Stimulated activated CD8-positive, alpha-beta memory T cell treated with anti-CD3 and anti-CD28 coated beads, Interleukin-7, amount 100 ng/mL, for 48 hours (primary cell): ENCODE measurements at places on chromosomes 4 and X.

GRCh38 chr4:38411092-38411491, 252.9 kb upstream of the KLF3 start:
- DNase-seq: no peak

- no peak for DNase-seq
Measured at GRCh38 chrX:138020941-138021340, 455.0 kb downstream of the ZIC3 start.

DNA sequence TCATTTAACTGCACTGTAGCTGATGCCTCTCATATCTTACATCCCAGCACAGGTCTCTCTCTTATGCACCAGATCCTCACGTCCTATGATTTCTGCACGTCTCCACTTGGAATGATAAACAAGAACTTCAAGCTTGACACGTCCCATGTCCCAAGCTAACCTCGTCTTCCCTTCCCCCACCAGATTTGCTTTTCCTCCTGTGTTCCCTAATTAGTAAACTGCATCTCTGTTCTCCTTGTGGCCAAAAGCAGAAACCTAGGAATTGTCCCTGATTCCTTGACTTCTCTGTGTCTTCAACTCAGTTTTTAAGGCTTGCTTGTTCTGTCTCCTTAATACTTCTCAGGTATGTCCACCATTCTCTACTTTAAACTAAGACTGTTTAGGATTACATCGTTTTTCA, 171.9 kb downstream of the BMPR1B start:
- no peak for DNase-seq

DNA sequence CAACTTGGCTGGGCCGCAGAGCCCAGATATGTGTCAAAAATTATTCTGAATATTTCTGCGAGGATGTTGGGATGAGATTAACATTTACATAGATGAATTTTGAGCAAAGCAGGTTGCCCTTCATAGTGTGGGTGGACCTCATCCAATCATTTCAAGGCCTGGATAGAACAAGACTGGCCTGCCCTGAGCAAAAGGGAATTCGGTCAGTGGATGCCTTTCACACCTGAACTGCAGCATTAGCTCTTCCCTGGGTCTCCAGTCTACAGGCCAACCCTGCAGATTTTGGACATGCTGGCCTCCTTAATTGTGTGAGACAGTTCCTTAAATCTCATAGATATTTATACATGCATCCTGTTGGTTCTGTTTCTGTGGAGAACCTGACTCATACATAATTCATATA, 32.4 kb upstream of the SLC10A4 start:
- DNase-seq: no peak

DNA sequence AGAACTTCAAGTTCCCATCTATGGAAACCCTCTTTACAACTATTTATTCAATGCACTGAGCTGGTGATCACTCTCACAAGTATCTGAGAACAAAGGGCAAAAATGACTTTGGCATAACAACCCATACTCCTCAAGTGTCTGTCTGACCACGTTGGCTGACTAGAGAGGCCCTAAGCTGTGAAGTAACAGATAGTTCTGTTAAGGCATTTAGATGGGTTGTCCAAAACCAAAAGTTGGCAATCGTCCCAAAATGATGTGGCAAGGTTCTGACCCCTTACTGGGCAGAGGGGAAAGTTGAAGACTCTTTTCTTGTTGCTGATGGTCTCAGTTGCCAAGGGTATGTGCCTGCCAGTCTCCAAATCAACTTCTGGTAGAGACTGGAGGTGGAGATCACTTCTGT, 524.8 kb downstream of the PPARGC1A start:
- no peak for DNase-seq

DNA sequence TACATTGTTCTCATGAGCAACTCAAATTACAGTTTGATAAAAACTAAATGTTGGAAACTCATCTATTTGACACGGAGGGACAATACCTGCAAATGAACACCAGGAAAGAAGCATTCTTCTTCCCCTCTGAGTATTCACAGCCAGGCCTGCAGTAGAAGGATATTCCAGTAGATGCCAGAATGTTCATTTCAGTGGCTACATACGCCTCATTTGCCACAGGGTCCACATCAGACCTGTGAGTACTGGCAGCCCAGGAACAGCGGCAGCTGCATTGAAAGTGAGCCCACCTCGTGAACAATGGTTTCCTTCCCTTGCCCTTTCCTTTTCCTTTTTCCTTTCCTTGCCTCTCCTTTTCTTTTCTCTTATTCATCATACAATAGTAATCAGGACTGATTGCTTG, 81.1 kb upstream of the NEIL3 start:
- no peak for DNase-seq

GRCh38 chr4:119598521-119598920, 30.1 kb downstream of the PDE5A start:
- DNase-seq: no peak

GRCh38 chr4:42397635-42398170, 415 bp downstream of the SHISA3 start:
- no peak for DNase-seq

GRCh38 chr4:10667701-10668326, 16.8 kb downstream of the CLNK start:
- no peak for DNase-seq

DNA sequence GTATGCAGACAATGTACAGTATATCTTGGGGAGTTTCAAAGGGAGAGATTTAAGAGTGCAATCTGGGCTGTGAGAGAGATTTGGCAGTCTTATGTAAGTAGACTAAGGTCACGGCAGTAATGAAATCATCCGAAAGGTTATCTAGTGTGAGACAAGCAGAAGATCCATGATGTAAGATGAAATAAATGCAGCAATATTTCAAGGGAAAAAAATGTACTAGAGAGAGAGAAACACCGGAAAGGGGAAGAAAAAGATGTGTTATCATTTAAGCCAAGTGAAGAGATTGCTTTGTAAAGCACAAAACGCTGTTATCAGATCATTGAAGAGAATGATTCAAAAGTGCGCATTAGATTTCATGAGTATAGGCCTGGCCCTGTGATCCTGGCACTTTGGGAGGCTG, 88.4 kb upstream of the GUCY1A1 start:
- DNase-seq: no peak

DNA sequence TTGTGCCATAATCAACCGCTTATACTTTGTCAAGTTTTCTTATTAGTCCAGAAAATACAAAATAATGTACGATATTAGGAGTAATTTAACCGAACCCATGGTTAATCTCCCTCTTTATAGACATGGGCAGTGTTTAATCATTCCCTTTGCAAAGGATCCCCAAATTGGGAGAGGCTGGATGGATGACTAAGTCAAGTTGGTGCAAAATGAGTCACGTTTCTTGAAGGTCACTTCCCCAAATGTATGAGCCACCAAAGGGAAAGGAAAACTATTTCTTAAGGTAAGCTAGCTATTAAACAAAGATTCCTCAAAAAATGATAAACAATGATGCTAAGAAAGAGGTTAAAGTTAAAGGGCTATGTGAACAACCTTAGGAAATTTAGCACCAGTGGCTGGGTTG, 17.5 kb downstream of the MAML3 start:
- no peak for DNase-seq

GRCh38 chr4:72767618-72768302, 198.7 kb upstream of the ADAMTS3 start:
- no peak for DNase-seq

DNA sequence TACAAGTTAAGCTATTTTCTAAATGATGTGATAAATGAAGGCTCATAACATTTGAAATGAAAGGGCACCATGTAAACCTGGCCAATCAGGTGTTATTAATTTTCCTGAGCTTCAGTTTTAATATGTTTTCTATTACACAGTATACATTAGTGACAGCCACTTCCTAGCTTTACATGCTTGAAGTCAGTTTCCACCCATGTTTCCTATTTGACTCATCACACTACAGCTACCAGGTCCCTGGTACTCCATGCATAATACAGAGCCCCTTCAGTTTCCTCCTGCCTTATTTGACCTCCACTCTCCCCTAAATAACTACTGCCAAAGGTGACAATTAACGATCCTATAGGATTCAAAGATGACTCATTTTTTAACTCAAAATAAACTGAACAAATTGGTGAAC, 18.3 kb downstream of the ZNF518B start:
- no peak for DNase-seq

DNA sequence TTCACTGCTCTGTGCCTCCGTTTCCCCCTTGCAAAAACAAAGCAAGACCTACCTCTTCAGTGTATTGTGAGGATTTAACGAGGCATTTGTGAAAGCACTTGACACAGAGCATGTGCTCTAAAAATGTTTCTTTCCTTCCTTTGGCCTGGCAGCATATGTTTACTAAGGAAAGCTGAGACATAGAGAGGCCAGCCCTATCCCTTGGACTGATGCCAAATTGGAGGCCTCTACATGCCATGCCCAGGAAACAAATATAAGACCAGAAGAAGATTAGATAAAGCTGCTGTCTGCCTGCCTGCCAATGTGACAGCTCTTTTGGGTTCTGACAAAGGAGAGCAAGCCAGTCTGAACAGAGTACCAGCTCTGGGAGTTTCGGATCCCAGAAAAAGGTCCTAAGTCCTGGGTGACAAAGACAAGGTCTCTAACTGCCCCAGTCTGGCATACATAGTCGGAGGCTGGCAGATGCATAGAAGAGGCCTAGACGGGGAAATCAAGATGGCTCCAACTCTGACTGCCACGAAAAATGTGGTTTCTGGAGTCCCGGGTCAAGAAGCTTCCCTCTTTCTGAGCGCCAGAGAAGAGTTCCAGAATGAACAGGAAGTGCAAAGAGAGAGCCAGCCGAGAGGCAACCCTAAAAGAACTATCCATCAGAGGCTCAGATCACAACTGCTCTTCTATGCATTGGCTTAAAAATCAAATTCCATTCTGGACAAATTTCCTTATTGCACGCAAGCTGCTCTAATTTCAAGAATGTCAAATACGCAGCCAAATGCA, 25.8 kb downstream of the OTUD6A start:
- DNase-seq: no peak

DNA sequence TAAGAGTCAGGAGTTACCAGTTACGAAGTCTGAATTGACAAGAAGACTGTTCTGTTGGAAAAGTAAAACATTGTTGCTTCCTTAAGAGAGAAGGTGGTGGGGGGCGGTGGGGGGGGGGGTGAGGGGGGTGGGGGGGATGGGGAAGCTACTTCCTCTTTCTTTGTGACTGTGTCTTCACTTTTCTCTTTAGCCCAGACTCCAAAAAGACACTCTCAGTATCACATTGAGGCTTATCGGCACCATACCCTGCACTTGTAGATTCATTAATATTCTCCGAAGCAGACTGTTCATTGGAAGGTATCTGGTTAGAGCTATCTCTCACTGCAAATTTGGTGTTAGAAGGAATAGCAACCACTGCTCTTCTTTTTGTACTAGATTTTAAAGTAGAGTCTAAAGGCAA, 94.5 kb upstream of the IL13RA1 start:
- DNase-seq: no peak

- DNase-seq: no peak
Measured at GRCh38 chr4:24646798-24647460, 62.6 kb upstream of the DHX15 start.

- DNase-seq: no peak
Measured at GRCh38 chr4:46388857-46389256, 1.1 kb downstream of the GABRA2 start.

DNA sequence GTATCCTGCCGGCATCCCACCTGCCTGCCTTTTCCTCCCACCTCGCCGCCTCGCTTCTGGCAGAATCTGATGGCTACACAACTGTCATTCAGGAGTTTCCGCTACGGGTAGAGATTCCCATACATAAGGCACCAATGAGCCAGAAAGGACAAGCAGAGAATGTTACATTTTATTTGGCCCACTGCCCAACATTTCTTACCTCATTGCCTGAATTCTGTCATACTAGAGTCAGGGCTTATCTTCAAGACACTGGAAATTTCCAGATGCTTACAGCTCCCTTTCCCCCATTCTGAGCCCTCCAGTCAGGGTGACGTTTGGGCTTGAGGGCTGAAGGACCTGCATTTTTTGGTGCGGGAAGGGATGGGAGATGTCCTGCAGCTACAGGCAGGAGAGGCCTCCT, 113.0 kb downstream of the NHS start:
- no peak for DNase-seq

DNA sequence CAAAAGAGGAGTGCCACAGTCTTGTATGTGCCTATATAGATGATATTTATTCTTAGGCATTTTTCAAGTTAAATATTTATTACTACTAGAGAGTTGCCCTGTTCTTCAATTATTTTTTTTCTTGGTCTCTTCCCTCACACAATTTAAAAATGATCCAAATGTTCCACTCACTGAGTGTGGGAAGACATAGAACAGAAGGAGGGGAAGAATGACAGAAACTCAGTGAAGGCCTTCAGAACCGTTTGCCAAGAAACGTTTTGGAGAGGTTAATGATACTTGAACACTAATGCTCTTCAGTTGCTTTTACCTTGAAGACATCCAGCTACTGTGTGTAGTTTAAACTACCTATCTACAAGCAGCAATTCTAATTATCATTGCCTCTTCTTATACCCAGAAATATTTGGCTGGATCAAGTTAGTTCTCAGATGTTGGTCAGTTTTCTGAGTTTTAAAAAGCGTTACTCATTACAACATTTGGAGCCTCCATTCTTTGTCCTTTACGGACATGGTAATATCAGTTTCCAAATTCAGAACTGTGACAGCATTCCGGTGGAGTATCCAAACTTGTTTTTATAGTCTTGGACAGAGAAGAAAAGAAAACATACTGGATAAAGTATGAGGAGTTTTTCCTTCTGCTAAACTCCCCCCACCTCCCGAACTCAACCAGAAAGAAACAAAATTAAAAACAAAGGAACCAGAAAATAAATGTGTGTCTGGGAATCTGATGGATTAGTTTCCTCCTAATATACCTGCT, 389.7 kb downstream of the SPRY1 start:
- no peak for DNase-seq

DNA sequence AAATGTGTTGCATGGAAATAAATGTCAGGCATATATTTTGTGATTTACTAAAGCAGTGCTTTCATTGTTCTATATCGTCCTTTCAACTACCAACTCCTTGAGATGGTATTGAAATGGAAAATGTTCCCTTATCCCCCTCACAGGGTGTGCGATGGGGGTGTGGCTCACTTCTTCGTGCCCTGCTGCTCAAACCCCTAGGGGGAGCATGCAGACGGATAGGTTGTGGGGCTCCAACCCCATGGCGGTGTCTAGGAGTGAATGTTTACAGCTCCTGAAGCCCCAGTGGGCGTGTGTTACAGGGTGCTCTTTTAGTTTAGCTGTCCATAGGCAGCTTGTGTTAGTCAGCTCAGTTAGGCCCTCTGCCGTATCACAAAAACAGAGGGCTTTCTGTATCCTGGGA, 287.7 kb upstream of the EMCN start:
- DNase-seq: no peak

- DNase-seq: no peak
Measured at GRCh38 chr4:89640620-89641366, 196.2 kb downstream of the SNCA start.

- no peak for DNase-seq
Measured at GRCh38 chr4:53644607-53645006, 53.3 kb upstream of the LNX1 start.
